ENCODE measurements at places on chromosomes 3 and 15.

- no peak for DNase-seq
Observed at GRCh38 chr3:79869461-79870312, 101.9 kb upstream of the ROBO1 start.

GRCh38 chr3:139557041-139557440 is 17.5 kb upstream of the RBP1 start:
- peak; percentile 38 for DNase-seq

DNA sequence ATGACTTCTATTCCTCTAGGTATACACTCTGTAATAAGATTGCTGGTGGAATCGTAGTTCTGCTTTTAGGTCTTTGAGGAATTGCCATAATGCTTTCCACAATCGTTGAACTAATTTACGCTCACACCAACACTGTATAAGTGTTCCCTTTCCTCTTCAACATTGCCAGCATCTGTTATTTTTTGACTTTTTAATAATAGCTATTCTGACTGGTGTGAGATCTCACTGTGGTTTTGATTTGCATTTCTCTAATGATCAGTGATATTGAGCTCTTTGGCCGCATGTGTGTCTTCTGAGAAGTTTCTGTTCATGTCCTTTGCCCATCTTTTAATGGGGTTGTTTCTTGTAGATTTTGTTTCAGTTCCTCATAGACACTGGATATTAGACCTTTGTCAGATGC is 12.8 kb downstream of the NXPE3 start:
- no peak for DNase-seq

DNA sequence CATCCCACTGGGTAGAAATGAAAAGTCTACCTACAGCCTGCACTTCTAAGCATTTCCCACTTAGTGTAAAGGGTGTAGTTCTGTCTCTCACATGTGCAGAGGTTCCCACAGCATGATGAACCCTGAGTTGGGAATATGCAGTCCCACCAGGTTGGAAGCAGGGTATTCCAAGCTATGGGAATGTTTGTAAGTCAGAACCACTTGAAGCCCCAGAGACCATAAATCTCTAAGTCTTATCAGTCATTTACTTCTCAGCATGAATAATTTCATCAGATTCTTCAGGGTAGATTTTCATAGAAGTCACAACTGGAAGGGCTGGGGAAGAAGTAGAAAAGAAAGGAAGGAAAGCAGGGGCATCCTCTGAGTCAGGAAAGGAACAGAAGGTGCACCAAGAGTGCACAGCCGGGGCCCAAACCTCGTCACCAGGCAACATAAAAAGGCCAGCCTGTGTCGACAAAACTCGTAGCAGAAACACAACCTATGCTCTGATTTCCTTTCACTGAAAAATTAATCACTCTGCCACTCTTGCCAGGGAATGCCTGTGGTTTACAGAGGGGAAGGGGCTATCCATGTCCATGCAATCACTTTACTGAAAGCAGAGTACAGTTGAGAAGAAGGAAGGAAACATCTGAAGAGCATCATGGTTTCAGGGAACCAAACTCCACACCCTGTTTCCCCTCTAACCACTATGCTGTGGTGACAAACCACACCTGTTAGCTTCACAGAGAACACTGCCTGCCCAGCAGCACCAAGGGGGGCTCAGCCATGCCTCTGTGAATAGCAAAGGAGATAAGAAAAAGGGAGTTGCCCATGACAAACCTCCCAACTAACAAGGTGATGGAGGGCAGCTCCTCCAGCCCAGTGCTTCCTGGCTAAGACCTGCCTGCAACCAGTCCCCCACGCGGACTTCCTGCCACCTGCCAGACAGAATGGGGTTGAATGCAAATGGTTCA is 40.5 kb downstream of the SH3BP5 start:
- no peak for DNase-seq

DNA sequence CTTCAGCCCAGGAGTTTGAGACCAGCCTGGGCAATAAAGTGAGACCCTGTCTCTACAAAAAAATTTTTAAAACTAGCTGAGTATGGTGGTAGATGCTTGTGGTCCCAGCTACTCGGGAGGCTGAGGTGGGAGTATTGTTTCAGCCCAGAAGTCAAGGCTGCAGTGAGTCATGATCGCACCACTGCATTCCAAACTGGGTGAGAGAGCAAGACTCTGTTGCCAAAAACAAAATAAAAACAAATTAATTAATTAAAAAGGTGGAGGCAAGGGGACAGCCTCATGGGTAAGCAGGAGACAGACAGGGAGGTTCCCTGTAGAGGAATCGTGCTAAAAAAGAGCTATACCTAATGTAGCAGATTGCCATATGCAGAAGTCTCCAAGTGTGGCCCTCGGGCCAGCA is 12.6 kb downstream of the HAPLN3 start:
- DNase-seq = no peak

All from NCI-H2171 treated with DMSO at 0.1 percent for 48 hours (cell line).